ENCODE measurements at places on chromosomes 6 and 20.
A peak's percentile ranks its signal among the peaks of the same experiment; 100 is the strongest.

DNA sequence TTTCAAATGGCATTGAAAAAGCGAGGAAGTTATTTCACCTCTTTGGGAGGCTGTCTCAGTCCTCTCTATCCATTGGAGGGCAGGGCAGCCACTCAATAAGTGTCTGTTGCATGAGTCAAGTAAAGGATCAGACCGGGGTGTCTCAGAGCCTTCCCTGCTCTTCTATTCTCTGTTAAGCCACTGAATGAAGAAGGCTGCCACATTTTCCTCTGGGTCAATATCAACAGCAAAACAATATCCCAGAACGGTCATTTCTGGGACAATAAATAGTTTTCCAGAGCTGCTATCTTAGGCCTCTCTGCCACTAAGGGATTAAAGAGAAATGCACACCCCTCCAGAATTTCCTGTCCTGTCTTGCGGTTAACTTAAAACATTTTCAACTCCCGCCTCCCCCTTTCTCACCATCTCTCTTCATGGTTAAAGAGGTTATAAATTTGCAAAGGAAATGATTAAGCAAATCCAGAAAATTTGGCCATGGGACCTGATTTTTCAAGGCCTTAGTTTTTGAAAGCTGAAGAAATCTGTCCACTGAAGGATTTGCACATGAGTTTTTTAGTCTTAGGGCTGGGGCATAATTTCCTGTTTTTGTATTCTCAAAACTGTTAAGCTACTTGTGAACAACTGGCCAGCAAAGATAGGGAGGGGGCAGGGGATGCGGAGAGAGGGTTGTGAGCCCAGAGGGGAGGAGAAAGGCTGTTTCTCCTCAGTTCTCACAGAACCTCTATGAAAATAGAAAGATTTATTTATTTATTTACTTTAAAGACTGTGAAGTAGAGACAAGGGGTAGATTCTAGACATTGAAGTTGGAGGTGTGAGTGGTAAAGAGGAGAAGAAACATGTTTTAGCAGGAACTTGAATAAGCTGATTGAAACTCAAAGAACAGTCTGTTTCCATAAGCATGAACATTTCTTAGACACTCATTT, 135.7 kb downstream of the BCAS1 start:
- no peak for DNase-seq

DNA sequence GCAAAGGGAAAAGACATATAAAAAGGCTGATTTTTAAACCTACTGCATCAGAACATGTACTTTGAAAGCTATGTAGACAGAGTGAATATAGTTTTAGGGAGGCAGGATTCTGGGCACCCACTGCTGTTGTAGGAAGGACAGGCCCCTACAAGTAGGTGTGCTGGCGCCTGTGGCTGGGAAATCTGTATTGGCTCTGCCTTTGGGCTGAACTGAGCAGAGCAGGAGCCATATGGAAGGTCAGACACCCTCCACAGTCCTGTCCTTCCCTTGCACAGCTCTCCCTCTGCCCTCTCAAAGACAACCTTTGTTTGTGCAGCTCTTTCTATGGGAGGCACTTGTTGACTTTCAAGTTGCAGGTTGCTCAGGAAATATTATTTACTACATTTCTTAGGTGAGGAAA, 18.4 kb upstream of the ULBP3 start:
- DNase-seq, result no peak

- DNase-seq, result no peak
These were observed 46.9 kb downstream of the MAP3K4 start for GRCh38 chr6:161038229-161039031.

GRCh38 chr6:5443491-5443890, 182.2 kb downstream of the FARS2 start:
- no peak for DNase-seq

- DNase-seq, result no peak
These were observed 40.0 kb upstream of the SLC2A12 start for GRCh38 chr6:134092449-134092848.

- DNase-seq, result no peak
These were observed 69.7 kb downstream of the MDN1 start for GRCh38 chr6:89749918-89750317.

- DNase-seq, result no peak
These were observed 258.4 kb upstream of the JARID2 start for GRCh38 chr6:14987490-14987889.

DNA sequence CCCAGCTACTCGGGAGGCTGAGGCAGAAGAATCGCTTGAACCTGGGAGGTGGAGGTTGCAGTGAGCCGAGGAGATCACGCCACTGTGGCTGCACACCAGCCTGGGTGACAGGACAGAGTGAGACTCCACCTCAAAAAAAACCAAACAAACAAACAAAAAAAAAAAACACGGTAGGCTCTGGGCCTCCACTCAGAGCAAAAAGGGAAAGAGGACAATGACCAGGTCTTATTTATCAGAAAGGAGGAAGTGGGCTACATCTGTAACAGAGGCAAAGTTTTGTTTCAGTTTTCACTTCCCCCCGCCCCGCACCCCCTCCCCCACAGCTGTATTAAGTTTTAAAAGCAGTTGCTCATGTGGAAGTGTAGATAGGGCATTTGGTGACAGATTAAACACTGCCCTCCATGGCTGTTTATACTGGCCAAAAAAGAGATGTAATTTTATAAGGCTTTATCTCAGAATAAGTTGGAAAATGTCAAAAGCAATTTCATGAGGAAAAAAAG, 114.6 kb downstream of the RCAN2 start:
- no peak for DNase-seq

- no peak for DNase-seq
These were observed 26.4 kb downstream of the CRISP1 start for GRCh38 chr6:49839957-49840356.

GRCh38 chr20:63577317-63577894, 3.4 kb upstream of the HELZ2 start:
- DNase-seq, result peak; percentile 5

DNA sequence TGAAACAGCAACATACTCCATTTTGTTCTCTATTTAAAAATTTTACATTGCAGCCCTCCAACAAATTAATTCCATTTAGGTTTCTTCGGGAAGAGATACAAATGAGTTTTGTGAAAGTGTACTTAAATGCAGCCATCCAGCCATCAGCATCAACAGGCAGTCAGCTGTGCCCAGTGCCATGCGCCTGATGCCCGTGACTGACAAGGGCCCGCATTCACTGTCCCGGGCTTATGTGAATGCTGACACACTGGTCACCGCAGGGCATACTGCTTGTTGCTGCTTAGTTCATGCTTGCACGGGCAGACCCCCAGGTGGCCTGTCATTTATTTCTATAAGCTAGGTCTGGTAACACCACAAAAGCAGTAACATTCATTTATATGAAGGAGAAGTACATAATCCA, 224.9 kb upstream of the QKI start:
- no peak for DNase-seq

- DNase-seq, result no peak
These were observed 35.9 kb downstream of the SRC start for GRCh38 chr20:37381621-37382471.

- no peak for DNase-seq
These were observed 732 bp downstream of the CYP24A1 start for GRCh38 chr20:54172856-54173652.

GRCh38 chr6:146890644-146891434, 292.1 kb downstream of the ADGB start:
- no peak for DNase-seq

GRCh38 chr6:131819572-131820124, 11.8 kb downstream of the ENPP1 start:
- DNase-seq, result no peak

- no peak for DNase-seq
These were observed 8.1 kb downstream of the NOL4L start for GRCh38 chr20:32577023-32577422.

GRCh38 chr20:34052414-34052813, 58.7 kb downstream of the RALY start:
- DNase-seq, result no peak

DNA sequence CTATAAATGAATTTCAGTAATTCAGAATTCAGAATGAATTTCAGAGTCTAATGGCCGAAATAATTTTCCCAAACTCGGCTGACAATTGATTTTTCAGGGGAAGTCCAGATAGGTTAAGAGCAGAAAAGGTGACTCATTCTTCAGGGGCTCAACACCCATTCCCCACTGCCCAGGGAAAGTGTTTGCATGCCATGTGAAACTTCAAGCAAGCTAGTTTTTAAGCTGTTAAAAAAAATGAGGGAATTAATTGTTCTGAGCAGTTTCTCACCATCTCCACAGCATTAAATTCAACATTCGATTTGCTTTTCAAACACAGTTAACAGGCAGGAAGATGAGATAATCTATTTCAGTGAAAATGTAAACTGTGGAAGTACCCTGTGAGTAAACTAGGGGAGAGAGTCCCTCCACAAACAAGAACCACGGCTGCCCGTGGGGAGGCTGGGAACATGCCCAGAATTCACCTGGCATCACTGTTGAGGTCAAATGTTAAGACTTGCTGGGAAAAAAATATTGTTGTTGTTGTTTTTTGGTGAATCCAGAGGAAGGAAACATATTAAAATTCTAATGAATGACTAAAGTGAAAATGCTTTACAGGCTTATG, 650.8 kb upstream of the AGPAT4 start:
- no peak for DNase-seq

- DNase-seq, result no peak
These were observed 244.0 kb downstream of the BTBD3 start for GRCh38 chr20:12161734-12162133.

DNA sequence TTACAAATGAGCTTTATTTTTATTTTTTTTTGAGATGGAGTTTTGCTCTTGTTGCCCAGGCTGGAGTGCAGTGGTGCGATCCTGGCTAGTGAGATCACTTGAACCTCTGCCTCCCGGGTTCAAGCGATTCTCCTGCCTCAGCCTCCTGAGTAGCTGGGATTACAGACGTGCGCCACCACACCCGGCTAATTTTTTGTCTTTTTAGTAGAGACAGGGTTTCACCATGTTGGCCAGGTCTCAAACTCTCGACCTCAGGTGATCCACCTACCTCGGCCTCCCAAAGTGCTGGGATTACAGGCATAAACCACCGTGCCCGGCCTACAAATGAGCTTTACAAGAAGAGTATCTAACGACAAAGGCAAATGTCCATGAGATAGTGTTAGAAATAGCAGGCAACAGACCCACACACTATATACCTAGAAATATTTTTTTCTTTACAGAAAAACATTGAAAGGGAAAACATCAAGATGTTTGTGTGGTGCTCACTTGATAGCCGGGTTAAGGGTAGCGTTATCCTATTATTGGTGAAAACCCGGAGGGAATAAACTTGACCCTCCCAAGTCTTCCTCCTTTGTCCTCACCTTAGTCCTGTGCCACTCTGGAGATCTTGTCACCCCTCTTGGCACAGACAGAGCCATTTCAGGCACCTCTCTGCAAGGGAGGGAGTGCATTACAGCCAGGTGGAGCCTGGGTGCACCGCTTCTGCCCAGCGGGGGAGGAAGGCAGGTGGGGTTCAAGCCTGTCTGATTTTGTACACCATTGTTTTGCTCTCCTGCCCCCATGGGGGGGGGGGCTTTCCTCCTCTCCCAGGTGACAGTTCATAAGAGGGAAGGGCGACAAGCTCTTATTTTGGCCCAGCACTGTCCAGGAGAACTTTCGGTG, 21.0 kb upstream of the AVP start:
- DNase-seq, result no peak

- DNase-seq, result no peak
These were observed 111.4 kb downstream of the CDH26 start for GRCh38 chr20:60069656-60070055.

DNA sequence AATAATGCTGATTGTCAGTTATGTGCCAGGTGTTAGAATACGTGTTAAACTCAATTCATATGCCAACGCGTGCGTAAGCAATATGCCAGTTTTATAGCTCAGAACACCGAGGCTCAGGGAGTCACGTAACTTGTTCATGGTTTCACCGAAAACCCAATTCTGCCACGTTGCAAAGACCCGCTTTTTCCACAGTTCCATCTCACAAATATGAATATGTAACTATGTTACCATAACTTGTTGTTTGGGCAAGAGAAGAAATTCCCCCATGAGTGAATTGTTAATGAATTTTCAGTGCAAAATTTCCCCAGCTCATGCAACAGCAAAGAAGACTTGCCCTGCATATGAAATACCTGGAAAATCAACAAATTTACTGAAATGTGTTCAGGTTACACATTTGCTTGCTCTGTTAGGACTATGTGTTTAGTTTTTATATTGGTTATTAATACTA, 30.1 kb downstream of the SF3B5 start:
- DNase-seq, result no peak

DNA sequence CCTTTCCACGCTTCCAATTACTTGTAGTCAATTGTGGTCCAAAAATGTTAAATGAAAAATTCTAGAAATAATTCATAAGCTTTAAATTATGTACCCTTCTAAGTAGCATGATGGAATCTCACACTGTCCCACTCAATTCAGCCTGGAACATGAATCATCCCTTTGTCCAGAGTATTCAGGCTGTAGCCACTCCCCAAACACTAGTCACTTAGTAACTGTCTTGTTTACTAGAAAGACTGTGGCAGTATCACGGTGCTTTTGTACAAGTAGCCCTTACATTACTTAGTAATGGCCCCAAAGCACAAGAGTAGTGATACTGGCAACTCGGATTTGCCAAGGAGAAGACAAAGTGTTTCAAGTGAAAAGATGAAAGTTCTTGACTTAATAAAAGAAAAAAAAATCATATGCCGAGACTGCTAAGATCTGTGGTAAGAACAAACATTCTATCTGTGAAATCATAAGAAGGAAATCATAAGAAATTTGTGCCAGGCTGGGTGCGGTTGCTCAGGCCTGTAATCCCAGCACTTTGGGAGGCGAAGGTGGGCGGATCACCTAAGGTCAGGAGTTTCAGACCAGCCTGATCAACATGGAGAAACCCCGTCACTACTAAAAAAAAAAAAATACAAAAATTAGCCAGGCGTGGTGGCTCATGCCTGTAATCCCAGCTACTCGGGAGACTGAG, 168.5 kb upstream of the SIM1 start:
- DNase-seq, result no peak

GRCh38 chr6:36832313-36832712, 6.9 kb downstream of the CPNE5 start:
- DNase-seq, result no peak

DNA sequence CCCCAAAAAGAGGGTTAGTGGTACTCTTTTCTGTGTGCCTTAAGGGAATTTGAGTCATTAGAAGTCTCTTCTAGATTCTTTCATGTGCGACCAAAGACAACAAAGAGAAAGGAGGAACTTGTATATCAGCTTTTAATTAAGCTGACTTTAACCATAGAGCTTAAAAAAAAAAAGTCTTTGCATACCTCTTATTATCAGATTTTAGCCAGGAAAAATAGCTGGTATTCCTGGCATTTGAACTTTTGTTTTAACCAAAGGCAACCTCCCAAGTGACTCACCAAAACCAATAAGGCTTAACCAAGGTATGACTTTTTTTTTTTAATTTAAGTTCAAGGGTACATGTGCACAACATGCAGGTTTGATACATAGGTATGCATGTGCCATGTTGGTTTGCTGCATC, 375.0 kb downstream of the CDC5L start:
- DNase-seq, result no peak

- DNase-seq, result no peak
These were observed 180.0 kb downstream of the TMEM242 start for GRCh38 chr6:157143171-157143889.
